ENCODE measurements at places on chromosomes 4 and X. TPM values are rescaled to one million over a fixed set of nuclear protein-coding genes. Genes with fewer than 3 reads are reported as not detected.

- DNase-seq, result no peak
Measured at GRCh38 chr4:32147446-32148085, 1427.4 kb downstream of the PCDH7 start.

DNA sequence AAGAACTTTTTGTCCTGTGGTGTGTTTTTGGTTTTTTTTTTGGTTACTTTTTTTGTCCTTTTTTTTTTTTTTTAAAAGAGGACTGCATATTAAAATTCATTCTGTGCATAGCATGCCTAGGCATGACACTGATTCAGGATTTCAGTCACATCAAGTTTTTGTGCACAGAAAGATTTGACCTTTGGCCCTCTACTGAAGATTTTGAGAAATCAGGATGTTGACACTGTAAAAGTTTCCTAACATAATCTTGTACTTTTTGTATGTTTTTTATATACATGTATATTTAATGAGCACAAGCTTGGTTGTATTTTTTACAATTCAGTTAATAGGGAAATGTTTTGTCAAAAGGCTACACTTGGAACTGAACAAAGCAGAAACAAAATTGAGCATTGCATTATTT is 100.0 kb upstream of the DDX3X start:
- no peak for DNase-seq

Gene UFSP2
- 41.2 TPM for polyA plus RNA-seq

Gene GPRASP2
- 12.0 TPM for polyA plus RNA-seq

GRCh38 chr4:89820010-89820409 is 17.0 kb downstream of the SNCA start:
- DNase-seq, result no peak

Gene F11
- not detected for polyA plus RNA-seq

- DNase-seq, result no peak
Measured at GRCh38 chrX:2863646-2864045, 34.9 kb downstream of the GYG2 start.

Gene IBSP
- polyA plus RNA-seq, result not detected

DNA sequence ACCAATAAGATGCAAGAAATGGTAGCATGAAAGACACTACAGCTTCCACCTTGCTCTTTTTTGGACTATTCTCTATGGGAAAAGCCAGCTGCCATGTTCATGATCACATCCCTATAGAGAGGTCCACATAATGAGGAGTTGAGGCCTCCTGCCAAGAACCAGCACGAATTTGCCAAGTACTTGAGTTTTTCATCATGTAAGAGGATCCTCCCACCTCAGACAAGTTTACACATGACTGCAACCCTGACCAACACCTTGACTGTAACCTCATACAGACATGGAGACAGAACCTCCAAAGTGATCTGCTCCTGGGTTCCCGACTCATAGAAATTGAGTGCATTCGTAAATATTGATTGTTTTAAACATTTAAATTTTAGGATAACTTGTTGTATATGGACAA is 135.2 kb upstream of the TSPAN5 start:
- no peak for DNase-seq

- no peak for DNase-seq
Measured at GRCh38 chr4:173943547-173943946, 339.9 kb downstream of the FBXO8 start.

DNA sequence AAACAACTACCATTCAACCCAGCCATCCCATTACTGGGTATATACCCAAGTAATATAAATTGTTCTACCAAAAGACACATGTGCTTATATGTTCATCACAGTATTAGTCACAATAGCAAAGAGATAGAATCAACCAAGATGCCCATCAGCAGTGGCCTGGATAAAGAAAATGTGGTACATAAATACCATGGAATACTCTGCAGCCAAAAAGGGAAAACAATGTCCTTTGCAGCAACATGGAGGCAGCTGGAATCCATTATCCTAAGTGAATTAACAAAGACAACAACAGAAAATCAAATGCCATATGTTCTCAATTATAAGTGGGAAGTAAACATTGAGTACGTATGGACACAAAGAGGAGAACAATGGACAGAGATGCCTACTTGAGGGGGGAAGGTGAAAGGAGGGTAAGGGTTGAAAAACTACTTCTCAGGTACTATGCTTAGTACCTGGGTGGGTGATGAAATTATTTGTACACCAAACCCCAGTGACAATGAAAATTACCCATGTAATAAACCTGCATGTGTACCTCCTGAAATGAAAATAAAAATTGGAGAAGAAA is 632.1 kb upstream of the AADAT start:
- DNase-seq, result no peak

DNA sequence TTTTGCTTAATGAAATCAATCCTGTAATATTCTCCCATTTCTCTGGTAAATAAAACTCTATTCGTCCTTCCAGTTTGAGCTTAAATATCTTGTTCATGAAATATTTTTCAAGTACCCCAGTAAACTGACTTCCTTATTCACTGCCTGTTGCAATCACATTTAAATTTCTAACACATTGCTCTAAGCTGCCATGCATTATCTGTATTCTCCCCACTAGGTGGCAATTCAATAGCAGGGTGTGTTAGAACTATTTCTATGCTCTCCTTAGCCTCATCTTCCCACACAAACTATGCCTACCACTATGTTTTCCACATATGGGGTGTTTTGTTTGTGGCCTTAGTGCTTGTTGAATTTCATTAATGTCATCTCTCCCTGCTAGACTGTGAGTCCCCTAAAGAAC is 377.1 kb upstream of the HS3ST1 start:
- DNase-seq, result no peak

- no peak for DNase-seq
Measured at GRCh38 chrX:22373766-22374165, 101.1 kb downstream of the CBLL2 start.

Gene AFP
- 1.1 TPM for polyA plus RNA-seq

DNA sequence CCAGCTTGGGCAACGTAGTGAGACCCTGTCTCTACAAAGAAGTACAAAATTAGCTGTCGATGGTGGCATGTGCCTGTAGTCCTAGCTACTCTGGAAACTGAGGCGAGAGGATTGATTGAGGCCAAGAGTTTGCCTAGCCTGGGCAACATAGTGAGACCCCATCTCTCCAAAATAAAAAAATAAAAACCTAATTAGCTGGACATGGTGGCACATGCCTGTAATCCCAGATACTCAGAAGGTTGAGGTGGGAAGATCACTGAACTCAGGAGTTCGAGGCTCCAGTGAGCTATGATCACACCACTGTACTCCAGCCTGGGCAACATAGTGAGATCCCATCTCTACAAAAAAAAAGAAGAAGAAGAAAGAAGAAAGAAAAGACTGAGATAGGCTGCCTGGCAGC is 17.4 kb downstream of the PLAC1 start:
- no peak for DNase-seq

DNA sequence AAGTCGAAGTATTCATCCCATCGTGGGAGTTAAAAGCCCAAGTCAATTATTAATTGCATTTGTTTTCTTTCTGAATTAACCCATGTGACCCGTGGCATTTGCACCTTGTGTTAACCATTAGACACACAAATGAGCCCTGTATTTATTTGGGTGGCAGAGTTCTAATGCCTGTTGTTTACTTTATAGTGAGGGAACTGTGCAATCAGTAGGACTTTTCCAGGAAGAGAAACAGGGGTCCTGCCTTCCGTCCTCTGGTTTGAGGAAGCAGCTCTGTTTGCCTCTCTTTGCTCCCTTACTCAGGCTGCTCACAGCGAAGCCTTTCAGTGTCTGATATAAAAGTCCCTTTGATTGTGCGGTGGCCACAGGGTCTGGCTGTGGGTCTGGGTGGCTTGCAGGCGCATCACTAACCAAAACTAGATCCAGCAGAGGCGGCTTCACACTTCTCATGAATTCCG is 263.6 kb downstream of the PTTG2 start:
- no peak for DNase-seq

Gene HTRA3
- 19.7 TPM for polyA plus RNA-seq

GRCh38 chr4:155748039-155748438 is 10.8 kb upstream of the GUCY1B1 start:
- no peak for DNase-seq

Gene C4orf54
- not detected for polyA plus RNA-seq

Gene TECRL
- polyA plus RNA-seq, result not detected

Gene HSFX4
- not detected for polyA plus RNA-seq

Gene HAND2
- polyA plus RNA-seq, result 2.2 TPM

Gene KLKB1
- polyA plus RNA-seq, result 0.11 TPM

Gene C1QTNF7
- polyA plus RNA-seq, result 2.7 TPM

- DNase-seq, result no peak
Measured at GRCh38 chr4:150126864-150127203, 48.6 kb downstream of the DCLK2 start.

GRCh38 chrX:150889131-150889530 is 9.3 kb downstream of the CD99L2 start:
- no peak for DNase-seq

Gene GAB3
- 2.5 TPM for polyA plus RNA-seq

Gene N4BP2
- polyA plus RNA-seq, result 3.2 TPM

GRCh38 chr4:147787204-147787603 is 55.3 kb downstream of the ARHGAP10 start:
- DNase-seq, result no peak

Gene KCNE5
- 0.29 TPM for polyA plus RNA-seq

- DNase-seq, result no peak
Measured at GRCh38 chr4:183469285-183469684, 24.8 kb downstream of the CDKN2AIP start.

Gene TRPC5OS
- polyA plus RNA-seq, result not detected

Gene ADH7
- not detected for polyA plus RNA-seq

- no peak for DNase-seq
Measured at GRCh38 chr4:6134612-6135220, 65.6 kb downstream of the JAKMIP1 start.

Gene C4orf51
- not detected for polyA plus RNA-seq

GRCh38 chr4:47287735-47288134 is 175.8 kb downstream of the COMMD8 start:
- DNase-seq, result peak; percentile 34

GRCh38 chrX:78687586-78687985 is 28.5 kb upstream of the RTL3 start:
- DNase-seq, result no peak

Gene WDR13
- polyA plus RNA-seq, result 24.1 TPM

Gene TMEM187
- 3.2 TPM for polyA plus RNA-seq
